ENCODE measurements at places on chromosomes 2 and 18.

- no peak overlapping the region for H3K27ac ChIP-seq
- no peaks in the 10 kb centered on the region for H3K27me3 ChIP-seq
- H3K4me3 ChIP-seq, result no peak overlapping the region
- H3K4me1 ChIP-seq, result no peaks in the 10 kb centered on the region
Measured at GRCh38 chr18:74862094-74862493, 264.4 kb downstream of the ZNF407 start.

- no peaks in the 10 kb centered on the region for H3K27me3 ChIP-seq
- H3K4me3 ChIP-seq, result no peak overlapping the region
- H3K36me3 ChIP-seq, result no peaks in the 10 kb centered on the region
- no peak overlapping the region for H3K27ac ChIP-seq
- DNase-seq, result no peak
- no peaks in the 10 kb centered on the region for H3K4me1 ChIP-seq
Measured at GRCh38 chr2:3040496-3041140, 337.0 kb downstream of the EIPR1 start.

DNA sequence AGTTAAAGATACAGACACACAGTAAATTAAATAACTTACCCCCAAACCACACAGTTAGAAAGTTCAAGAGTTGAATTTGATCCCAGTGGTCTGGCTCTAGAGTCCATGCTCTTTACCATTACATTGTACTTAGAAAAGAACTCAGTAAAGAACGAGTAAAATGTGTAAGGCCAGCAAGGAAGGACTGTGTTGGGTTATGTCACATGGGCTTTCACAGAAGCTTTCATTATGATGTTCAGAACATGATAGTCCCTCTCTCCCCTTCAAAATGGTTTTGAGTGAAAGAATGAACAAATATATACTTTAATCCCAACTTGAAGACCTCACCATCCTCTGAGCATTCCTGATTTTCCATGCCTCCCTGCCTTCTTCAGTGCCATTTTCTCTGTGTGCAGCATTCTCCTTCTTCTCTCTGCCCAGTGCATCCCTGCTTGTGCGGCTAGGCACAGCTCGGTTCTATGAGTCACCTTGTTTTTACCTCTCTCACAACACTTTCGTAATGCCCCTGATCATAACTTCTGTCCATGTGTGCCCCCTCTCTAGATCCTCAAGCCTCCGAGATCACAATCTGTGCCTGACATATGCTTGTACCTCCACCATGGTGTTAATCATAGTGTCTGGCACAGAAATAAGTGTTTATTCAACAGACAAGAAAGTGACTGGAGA is 22.0 kb downstream of the RASGRP3 start:
- H3K36me3 ChIP-seq, result no peaks in the 10 kb centered on the region
- H3K4me1 ChIP-seq, result peaks cover 16% of the 10 kb centered on the region
- no peak overlapping the region for H3K4me3 ChIP-seq
- DNase-seq, result no peak

- no peak overlapping the region for H3K4me3 ChIP-seq
- DNase-seq, result no peak
- H3K27ac ChIP-seq, result no peak overlapping the region
- H3K27me3 ChIP-seq, result no peaks in the 10 kb centered on the region
- no peaks in the 10 kb centered on the region for H3K4me1 ChIP-seq
- H3K36me3 ChIP-seq, result no peaks in the 10 kb centered on the region
Measured at GRCh38 chr2:165074884-165075283, 119.6 kb upstream of the SLC38A11 start.

Data from lower lobe of right lung (tissue), 2 donors.